ENCODE measurements at places on chromosomes 1 and 21. TPM values are rescaled to one million over a fixed set of nuclear protein-coding genes. Genes with fewer than 3 reads are reported as not detected.

DNA sequence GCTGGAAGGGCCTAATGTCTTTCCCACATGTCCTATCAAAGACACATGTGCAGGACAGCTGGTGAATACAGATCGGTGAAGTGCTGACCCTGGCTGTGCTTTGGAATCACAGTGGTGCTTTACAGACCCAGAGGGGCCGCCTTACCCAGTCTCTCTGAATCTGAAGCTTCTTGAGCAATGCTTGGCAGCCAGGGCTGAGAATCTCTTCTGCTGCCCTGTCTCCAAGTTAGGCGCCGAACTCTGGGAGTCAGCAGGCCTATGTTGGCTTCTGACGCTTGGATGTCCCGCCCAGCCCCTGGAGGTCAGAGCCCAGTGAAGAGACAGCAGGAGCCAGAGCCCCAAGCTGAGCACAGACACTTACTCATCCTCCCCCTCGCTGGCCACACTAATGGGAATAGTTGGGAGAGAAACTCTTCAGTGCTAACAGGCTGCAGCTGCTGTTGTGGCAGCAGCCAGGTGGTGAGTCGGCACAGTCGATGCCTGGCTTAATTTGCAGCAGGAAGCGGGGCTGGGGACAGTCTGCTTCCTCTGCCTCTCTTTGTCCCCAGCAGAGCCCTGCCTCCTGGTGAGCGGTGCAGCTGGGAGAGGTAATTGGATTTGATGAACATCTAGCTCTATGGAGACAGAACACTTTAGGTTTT, 68.1 kb downstream of the URB2 start:
- no peak for DNase-seq

DNA sequence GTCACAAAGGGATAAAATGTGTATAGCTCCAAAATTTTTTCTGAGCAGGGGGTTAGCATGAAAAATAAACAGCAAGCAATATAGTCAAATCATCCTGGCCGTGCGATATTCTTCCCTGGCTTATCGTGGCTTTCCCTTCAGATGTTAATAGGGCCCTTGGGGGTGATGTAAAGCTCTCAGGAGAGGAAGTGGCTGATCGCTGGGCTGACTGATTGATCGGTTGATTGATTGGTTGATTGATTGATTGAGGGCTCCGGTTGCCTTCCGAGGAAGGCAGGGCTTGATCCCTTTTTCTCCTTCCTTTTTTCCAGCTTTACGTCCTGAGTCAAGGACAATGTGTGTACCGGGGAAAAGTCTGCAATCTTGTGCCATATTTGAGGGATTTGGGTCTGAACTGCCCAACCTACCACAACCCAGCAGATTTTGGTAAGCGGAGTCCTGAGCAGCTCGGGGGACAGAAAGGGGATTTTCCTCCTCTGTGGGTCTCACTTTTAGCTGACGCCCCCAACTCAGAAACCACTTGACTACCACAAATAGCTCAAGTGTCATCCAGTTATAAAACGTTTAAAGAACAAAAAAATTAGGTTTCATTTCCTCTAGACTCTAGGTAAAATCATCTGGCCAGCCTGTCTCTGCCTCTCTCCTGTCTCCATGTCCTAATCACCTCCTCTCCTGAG, 29.5 kb downstream of the TFF3 start:
- no peak for DNase-seq

DNA sequence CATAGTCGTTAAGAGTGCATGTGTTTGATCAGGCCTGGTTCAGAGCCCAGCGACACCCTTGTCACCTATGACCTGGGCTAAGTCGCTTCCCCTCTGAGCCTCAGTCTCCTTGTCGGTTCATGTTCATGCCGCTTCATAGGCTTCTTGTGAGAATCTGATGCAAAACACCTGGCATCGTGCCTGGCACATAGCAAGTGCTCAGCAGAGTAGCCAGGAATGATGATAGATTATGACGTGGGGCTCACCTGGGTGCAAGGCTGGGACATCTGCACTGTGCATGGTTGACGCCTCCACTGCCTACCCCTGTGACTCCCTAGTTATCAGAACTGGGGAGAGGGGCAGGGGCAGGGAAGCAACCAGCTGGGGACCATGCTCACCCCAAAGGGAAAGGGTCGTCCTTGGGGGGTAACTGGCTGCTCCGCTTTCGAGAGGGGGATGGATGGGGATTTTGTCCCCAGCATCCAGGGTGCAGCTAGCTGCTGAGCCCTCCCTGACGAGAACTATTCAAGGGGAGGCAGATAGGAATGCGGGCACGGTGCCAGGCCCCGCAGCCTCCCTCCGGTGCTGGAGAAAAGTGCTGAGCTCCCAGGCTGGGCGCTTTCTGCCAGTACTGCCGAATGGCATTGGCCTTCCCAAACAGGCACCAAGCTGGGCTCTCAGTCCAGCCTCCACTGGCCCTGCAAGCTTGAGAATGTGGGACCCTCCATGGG, 9.3 kb downstream of the EFHD2 start:
- DNase-seq, result no peak

- no peak for DNase-seq
These were observed 4.1 kb upstream of the PTPN7 start for GRCh38 chr1:202164271-202165037.

- no peak for DNase-seq
These were observed 20.7 kb downstream of the CASZ1 start for GRCh38 chr1:10775763-10776162.

- no peak for DNase-seq
These were observed 102.1 kb downstream of the DAB1 start for GRCh38 chr1:57321776-57322175.

- no peak for DNase-seq
These were observed 32.3 kb downstream of the ERRFI1 start for GRCh38 chr1:7993593-7994479.

- no peak for DNase-seq
These were observed 111.5 kb downstream of the CCDC185 start for GRCh38 chr1:223504741-223505140.

DNA sequence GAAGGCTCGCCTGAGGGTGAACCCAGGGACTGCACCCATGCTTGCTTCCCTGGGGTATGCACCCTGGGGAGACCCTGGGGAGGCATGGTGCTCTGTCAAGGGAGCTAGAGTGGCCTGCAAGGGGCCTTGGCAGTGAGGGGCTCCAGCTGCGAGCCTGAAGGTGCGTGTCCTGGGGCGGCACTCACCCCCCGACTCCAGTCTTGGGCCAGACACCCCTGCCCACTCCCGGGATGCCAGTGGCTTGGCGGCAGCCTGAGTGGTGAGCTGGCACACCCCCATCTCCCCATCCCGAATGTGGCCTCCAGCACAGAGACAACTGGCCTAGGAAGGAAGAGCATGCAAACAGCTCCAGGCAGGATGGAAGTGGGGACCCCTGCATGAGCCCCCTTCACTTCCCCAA, 2.6 kb downstream of the SUMO3 start:
- no peak for DNase-seq

DNA sequence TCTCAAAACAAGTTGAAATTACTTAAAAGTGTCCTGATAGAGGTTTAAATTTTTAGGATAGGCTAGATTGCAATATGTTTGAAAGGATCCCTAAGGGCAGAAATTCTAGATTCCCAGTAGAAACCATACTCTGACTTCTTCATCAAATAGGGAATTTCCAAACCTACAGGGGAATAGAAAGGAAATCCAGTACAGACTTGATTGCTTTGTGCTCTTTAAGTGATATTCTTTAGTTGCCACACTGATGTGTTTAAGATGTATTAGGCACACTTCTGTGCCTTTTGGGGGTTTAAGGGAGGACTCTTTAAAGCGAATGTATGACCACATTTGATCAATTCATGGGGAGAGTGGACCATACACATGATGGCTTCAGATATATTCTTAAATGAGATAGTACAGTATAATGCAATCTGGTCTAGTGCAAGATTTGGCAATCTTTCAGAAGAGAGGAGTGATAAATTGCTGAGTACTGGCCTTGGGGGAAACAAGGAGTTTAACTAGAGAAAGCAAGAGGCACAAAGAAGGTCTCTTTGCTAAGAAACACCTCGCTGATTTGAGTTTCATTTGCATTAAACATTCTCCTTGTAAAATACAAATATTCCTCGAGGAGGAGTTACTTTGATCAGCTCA, 268.8 kb upstream of the NR5A2 start:
- no peak for DNase-seq

DNA sequence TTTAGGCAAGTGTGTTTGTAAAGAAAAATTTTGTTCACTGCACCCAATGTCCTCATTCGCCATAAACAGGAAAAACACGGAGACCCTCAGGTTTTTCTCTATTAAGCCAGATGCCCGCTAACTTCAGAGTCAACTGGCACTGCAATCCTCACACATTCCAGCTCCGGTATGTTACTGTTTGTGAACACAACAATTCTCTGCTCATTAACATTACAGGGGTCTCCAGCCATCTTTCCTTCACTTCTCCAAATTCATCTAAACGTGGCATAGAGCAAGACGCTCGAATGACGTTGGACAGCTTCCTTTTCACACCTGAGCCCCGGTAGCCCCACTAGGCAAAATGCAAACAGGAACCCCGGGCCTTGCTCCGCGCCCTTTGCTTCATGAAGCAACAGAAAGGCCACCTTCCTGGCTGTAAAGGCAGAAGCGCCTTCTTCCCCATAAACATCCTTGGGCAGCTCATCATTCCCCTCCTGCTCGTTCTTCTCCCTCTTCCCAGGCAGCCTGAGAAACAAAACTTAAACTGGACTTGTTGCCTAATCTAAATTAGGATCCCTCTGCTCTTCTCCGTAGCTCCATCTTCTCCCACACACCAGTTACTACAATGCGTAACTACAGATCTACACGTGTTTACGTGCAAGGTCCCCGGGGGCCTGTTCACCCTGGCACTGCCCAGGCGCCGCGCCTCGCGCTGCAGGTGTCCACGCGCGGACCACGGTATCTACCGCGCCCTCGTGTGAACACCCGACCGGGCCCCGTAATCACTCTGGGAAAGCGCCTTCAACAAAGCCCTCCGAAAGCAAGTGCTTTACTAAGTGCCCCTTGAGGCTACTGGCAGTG, 1.2 kb downstream of the LBR start:
- DNase-seq, result no peak

- DNase-seq, result no peak
These were observed 15.9 kb upstream of the CEP350 start for GRCh38 chr1:179938752-179939151.

- DNase-seq, result no peak
These were observed 12.4 kb downstream of the SLC2A1 start for GRCh38 chr1:42946120-42946898.

DNA sequence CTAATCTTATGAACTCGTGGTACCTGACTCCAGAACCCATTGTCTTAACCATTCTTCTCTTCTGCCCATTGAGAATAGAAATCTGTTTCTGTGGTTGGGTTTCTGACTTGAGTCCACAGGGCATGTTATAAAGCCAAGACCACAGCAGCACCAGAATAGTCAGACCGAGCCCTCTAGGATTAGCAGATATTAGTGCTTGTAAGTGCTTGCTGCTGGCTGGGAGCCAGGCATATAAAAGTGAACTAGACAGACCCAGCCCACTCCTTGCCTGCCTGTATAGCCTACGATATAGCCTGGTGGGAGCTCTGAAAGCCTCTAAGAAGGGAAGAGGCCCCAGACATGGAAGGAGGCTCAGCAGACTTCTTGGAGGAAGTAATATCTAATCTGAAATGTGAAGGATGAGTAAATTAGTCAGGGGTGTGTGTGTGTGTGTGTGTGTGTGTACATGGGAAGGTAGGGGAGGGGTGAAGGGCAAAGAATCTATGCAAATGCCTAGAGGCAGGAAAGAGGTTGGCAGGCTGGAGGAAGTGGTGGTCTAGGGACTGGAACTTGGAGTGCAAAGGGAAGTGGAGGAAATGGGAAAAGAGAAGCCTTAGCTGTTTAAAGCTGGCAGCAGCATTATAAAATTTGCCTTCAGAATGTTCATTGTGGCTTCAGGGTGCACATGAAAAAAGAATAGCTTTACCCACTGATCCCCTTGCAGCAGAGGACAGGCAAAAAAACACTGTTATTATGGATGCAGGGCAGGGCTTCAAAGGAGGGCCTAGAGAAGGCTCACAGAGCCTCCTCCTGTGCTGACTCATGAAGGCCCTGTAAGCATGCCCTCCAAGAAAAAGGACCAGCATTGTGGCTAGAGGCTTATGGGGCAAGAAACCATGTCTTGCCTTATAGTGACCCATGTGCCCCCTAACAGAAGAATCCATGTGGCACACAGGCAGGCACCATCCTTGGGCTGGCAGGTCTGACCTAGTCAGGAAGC, 169.2 kb downstream of the LMX1A start:
- no peak for DNase-seq

DNA sequence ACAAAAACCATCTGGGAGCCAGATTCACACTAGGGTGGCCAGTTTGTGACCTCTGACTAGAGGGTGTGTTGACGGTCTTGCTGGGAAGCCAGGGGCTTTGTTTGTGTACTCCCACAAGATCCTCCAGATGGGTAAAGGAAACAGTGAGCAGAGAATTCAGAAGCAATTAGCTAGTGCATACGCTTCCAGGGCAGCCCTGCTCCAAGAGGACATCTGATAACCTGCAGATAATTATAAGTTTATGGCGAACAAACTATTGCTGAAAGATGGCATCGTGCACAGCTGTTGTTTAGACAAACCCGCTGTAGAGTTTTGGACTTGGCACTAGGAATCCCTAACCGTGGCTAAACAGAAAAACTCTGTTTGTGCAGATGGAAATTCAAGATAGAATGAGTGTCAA, 326.4 kb downstream of the TGFB2 start:
- no peak for DNase-seq

DNA sequence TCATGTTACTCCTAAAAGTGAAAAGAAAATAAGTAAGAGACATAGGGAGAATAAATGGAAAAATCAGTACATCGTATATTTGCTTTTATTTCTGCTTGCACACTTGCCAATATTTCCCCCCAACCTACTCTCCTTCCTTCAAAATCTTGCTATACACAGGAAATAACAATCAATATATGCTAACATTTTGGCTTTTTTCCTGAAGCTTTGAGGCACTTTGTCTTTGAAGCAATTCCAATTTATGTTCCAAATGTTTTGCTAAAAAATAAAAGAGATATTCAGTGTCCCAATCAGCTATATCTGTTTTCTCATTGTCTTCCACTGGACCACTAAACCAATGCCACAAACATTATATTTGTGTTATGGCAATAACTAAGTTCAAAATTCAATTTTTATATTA, 184.0 kb upstream of the NEGR1 start:
- no peak for DNase-seq

- DNase-seq, result no peak
These were observed 2.9 kb downstream of the UBAP2L start for GRCh38 chr1:154223621-154224020.

GRCh38 chr1:168553680-168554553, 10.1 kb upstream of the XCL2 start:
- DNase-seq, result no peak

The FCGR3A gene
- total RNA-seq, result not detected

The CACNA1S gene
- total RNA-seq, result not detected

The MX2 gene
- total RNA-seq, result 0.59 TPM

The CHRNB2 gene
- under 0.01 TPM for total RNA-seq

The USP33 gene
- total RNA-seq, result 57.1 TPM

The DYNLT5 gene
- 1.1 TPM for total RNA-seq

The DHRS3 gene
- 37.1 TPM for total RNA-seq

Data from pulmonary artery endothelial cell (primary cell).